ENCODE measurements at places on chromosomes 1 and 21.
A peak's percentile ranks its signal among the peaks of the same experiment; 100 is the strongest.

DNA sequence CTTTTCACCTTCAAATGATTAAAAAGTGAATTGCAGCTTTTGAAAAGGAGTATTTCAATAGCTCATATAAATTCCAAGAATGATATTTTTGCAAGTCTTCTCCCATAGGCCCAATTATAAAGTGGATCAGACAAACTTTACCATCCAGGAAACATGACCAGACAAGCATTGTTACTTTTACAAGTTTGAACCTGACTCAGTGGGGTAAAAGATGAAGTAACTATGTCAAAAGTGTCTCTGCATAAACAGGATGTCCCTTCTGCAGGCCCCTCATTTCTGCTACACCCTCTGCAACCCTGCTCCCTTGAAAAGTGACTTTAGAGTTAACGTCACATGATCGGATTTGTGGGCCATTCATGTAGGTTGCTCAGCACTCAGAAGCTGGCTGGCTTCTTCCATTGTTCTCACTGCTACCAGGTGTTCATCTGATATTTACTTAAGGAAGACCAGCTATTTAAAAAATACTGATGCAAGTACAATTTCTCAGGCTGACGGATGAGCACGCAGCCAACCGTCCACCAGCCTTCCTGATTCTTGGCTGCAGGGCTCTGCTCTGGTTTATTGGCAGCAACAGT, 32.3 kb downstream of the URB1 start:
- no peak for DNase-seq

GRCh38 chr1:20534659-20535417, 17.5 kb upstream of the FAM43B start:
- no peak for DNase-seq

DNA sequence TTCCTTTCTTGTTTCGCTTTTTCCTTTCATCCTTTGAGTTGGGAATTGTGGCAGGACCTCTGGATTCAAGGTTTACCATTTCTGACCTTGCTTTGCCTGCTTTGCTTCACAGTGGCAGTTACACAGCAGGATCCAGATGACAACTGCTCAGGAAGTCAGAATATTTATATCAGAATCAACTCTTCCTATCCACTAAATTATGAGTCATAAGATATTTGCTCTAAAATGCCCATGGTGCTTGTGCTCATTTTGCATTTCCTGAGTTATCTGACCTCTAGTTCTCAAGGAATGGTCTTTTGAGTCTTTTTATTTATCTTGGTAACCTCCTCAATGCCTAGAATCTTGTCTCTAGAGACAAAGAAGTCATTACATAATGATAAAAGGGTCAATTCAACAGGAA, 290.8 kb downstream of the LRRC7 start:
- peak; percentile 50 for DNase-seq

DNA sequence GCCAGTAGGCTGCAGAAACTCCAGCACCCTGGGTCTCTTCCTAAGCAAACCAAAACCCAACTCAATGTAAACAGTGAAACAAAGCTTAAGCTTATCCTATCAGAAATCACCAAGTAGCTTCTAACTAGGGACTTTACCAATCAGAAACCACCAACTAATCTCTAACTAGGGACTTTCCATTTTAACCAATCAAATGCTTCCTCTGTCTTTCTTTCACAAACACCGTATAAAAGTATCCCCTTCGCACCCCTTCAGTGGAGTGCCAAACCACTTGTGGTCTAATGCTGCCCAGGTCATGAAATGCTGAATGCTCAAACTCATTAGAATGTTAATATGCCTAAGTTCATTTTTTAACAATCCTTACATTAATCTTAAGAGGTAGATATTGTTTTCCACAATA, 250.5 kb upstream of the DUSP10 start:
- no peak for DNase-seq

GRCh38 chr1:162676087-162676486, 43.8 kb downstream of the DDR2 start:
- no peak for DNase-seq

- DNase-seq: no peak
Measured at GRCh38 chr1:179104611-179105250, 22.9 kb downstream of the TOR3A start.

DNA sequence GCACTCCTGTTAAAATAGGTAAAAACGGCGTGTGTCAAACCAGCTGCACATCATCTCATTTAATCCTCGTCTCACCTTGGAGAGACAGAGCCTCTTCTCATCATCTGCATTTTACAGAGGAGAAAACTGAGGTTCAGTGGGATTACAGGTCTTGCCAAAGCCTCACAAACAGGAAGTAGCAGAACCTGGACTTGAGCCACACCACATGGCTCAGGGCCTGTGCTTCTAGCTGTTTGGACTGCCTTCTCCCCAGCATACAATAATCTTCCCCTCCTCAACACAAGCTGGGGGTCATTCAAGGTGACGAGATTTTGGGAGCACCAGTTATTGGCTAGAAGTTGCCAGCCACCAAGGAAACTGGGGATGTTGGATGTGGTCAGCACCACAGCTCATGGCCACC, 167.9 kb upstream of the ZC3H12A start:
- no peak for DNase-seq

DNA sequence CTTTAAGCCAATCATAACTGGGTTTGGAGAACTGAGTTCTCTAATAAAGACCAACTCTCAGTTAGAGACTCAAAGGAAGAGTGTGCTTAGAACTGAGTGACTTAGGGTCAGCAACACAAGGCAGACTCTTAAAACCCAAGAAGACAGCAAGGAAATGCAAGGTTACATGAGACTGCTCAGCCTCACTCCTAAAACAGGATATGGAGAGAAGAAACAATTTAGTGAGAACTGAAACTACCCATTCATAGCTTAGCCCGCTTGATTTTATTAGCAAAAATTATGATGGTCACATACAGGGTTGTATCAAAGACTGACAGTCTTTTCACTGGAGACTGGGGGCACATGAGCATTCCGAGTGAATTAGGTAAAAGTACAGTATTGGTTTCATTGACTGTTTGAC, 78.9 kb upstream of the DMRTA2 start:
- no peak for DNase-seq

GRCh38 chr1:192474080-192474683, 101.4 kb upstream of the RGS1 start:
- DNase-seq: peak; percentile 3

GRCh38 chr21:34336756-34337391, 26.9 kb upstream of the KCNE2 start:
- no peak for DNase-seq

DNA sequence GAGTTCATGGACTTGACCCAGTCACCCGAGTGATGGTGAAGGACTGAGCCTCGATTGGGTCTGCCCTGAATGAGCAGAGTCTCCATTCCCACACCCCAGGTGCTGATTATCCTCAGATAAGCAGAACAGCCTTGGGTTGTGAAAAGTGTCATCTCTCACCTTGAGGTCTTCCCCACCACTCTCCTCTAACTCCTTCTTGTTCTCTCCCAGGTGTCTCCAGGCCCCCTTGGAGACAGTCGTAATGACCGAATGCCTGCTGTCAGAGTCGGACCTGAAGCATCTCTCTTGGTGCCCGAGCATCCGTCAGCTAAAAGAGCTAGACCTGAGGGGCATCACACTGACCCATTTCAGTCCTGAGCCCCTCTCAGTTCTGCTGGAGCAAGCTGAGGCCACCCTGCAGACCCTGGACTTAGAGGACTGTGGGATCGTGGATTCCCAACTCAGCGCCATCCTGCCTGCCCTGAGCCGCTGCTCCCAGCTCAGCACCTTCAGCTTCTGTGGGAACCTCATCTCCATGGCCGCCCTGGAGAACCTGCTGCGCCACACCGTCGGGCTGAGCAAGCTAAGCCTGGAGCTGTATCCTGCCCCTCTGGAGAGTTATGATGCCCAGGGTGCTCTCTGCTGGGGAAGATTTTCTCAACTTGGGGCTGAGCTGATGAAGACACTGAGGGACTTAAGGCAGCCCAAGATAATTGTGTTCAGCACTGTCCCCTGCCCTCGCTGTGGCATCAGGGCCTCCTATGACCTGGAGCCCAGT, 3.4 kb downstream of the PRAMEF12 start:
- DNase-seq: no peak

- no peak for DNase-seq
Measured at GRCh38 chr1:180137776-180138175, 16.9 kb upstream of the QSOX1 start.

DNA sequence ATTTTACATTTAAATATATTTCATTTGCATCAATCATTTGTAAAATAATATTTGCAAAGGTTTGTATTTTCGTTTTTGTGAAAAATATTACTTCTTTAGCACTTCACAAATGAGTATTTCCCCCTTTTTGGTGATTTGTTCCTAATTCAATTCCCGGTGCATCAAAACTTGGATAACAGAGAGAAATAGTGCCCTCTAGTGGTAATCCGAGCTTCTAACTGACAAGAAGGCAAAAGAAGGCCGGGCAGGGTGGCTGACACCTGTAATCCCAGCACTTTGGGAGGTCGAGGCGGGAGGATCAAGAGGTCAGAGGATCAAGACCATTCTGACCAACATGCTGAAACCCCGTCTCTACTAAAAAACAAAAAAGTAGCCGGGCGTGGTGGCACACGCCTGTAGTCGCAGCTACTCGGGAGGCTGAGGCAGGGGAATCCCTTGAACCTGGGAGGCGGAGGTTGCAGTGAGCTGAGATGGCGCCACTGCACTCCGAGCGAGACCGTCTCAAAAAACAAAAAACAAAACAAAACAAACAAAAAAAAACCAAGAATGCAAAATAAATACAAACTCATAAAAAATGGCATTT, 137.7 kb downstream of the COL11A1 start:
- DNase-seq: peak; percentile 61

DNA sequence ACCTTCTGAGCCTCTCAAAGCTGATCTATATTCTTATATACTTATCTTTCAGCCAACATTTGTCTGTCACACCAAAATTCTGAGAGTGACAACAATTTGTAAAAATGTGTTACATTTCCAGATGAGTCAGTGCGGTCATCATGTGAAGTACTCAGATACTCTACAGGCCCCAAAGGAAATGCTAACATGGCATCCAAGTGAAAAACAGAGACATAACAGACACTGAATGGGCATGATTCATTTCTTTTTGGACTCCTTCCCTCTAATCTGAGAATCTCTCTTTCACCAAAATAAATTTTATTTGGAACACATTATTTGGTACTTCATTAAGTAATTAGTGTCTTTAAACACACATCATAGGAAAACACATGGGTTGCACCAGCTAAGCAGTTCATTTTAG, 96.6 kb downstream of the SLC44A5 start:
- no peak for DNase-seq

- DNase-seq: no peak
Measured at GRCh38 chr1:191634801-191635508, 523.3 kb upstream of the RGS18 start.

Data from NCI-H748 treated with DMSO at 0.1 percent for 48 hours (cell line).